ENCODE measurements at places on chromosomes 3 and 15. TPM values are rescaled to one million over a fixed set of nuclear protein-coding genes. Genes with fewer than 3 reads are reported as not detected.

Gene NOX5
- 0.19 TPM for polyA plus RNA-seq

Gene PLCB2
- polyA plus RNA-seq: 9.6 TPM

Gene SAMMSON
- not detected for polyA plus RNA-seq

Gene TKT
- 34.0 TPM for polyA plus RNA-seq

Gene MYO5C
- 7.7 TPM for polyA plus RNA-seq

Gene JMJD7
- polyA plus RNA-seq: 9.5 TPM

Gene SI
- polyA plus RNA-seq: not detected

All from muscle of back (tissue), 13 donors.